ENCODE measurements at places on chromosomes 7 and 10.

- DNase-seq, result no peak
Observed at GRCh38 chr7:148772297-148773089, 73.8 kb downstream of the CUL1 start.

- DNase-seq, result no peak
Observed at GRCh38 chr10:79292891-79293746, 54.1 kb upstream of the PPIF start.

- no peak for DNase-seq
Observed at GRCh38 chr10:124734311-124735166, 9.6 kb downstream of the FAM53B start.

DNA sequence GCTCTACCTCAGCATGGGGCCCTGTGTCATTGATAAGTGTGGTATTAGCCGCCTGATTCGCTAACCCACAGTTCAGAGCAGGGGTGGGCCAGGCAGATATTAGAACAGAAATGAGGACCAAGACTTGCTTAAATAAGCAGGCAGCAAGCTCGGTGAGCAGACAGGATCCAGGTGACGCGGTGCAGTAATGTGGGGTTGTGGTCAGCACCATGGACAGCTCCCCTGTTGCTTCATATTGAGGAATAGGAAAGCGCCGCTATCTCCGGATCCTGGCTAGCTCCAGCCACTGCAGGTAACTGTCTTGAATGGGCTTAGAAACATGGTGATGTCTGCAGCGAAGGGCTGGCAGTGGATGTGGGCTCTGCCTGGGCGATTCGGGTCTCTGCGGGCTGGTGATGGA, 51.3 kb upstream of the GPR26 start:
- DNase-seq, result no peak

DNA sequence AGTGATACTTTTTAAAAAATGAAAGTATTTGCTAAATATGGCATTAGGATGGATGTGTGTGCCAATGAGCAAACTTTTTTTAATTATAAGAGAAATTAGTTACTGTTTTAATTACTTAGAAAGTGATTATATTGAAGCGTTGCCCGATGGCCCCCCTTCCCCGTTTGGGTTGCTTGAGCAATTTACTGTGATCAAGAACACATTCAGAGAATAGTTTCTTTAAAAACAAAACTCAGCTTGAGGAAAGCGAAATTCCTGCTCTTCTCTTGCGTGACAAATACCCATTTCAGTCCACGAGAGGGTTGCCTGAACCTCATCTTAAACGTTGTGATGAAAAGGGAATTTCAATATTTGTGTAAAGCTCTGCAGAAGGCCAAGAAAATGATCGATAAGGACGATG, 234.1 kb downstream of the GATA3 start:
- DNase-seq, result no peak

DNA sequence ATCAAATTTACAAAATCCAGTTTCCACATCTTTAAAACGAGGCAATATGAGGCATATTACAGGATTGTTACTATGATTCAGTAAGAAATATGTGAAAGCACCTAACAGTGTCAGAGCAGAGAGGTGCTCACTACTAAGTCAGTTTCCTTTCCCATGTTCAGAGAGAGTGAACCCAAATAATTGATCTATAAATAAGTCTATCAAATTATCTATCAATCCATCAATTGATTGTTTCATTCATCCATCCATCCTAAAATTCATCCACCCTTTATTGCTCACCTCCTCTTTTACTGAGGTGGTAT, 340.8 kb downstream of the SUGCT start:
- no peak for DNase-seq

- DNase-seq, result no peak
Observed at GRCh38 chr10:91642831-91643692, 10.2 kb upstream of the PPP1R3C start.

GRCh38 chr10:29343607-29344038, 54.8 kb downstream of the LYZL1 start:
- DNase-seq, result no peak

- no peak for DNase-seq
Observed at GRCh38 chr10:97195706-97196222, 10.0 kb upstream of the SLIT1 start.

Measured in activated T-helper 1 cell treated with anti-CD3 and anti-CD28 coated beads, Interleukin-2, amount 50 U/mL, for 16 hours (primary cell).